SHP77 (cell line): ENCODE measurements at places on chromosomes 16 and 17.

GRCh38 chr17:41656249-41657023 is 32.1 kb upstream of the KRT17 start:
- no peak for DNase-seq

GRCh38 chr17:78291944-78292910 is 60.8 kb downstream of the TMEM235 start:
- DNase-seq = no peak

GRCh38 chr17:72258711-72259110 is 137.9 kb downstream of the SOX9 start:
- DNase-seq = no peak

GRCh38 chr17:38358586-38359513 is 7.2 kb downstream of the SOCS7 start:
- DNase-seq = no peak

GRCh38 chr17:41322903-41323895 is 7.7 kb upstream of the KRTAP17-1 start:
- DNase-seq = no peak

- no peak for DNase-seq
These were observed 214.1 kb upstream of the GOT2 start for GRCh38 chr16:58948244-58948643.

GRCh38 chr17:79566251-79566955 is 44.4 kb downstream of the RBFOX3 start:
- no peak for DNase-seq

GRCh38 chr17:17539591-17539990 is 43.4 kb upstream of the RASD1 start:
- DNase-seq = peak; percentile 43

DNA sequence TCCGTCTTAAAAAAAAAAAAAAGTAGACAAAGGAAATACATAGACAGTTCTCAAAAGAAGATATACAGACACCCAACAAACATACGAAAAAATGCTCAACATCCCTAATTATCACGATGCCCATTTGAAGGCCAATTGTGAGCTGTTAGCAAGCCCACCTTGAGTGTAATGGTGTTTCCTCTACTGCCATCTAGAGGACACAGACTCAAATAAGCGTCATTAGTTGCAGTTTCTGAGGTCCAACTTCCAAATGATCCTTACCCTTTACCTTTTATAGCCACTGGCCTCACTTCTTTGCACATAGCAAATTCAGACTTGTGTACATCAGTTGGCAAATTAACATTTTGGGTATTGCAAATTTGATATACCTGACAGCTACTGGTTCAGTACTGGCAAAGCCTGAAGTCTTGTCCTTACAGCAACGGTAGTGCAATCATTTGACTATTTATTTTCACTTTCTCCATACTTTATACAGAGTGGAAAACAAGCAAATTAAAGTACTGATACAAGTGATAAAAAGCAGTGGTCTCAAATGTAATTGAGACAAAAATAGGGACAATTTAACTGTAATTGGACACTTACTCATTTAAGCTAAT is 536.3 kb upstream of the EEF2KMT start:
- DNase-seq = peak; percentile 7

DNA sequence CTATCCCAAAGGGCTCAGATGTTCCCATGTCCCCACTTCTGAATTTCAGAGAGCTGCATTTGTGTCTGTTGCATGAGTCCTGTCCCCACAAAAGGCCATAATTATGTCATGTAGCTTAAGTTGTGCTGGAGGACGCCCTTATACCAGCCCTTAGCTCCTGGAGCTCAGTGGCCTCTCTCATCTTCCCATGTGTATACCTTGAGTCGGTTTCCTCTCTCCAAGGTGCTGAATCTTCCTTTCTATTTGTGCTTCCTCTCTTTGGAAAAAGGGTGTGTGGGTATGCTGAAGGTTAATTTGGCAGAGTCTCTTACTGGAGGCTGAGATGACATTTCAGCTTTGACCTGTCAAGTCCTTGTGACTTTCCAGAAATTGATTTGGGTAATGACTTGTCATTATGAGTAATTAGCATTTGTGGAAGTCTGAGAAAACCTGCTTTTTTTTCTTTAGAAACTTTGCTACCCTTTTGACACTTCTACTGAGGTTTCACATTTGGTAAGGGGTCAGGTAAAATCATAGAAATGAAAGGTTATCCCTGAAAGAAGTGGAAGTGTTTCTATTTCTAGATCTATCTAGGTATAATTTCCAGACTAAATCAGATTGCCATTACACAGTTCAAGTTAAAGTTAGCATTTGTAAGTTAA is 185.4 kb downstream of the ABCC12 start:
- no peak for DNase-seq

GRCh38 chr17:57943140-57943539 is 12.1 kb downstream of the CUEDC1 start:
- no peak for DNase-seq

- no peak for DNase-seq
These were observed 72.6 kb upstream of the CACNG5 start for GRCh38 chr17:66762276-66762675.

- DNase-seq = no peak
These were observed 143.8 kb upstream of the CRHR1 start for GRCh38 chr17:45640141-45640850.

GRCh38 chr16:54063279-54063773 is 223.3 kb downstream of the IRX3 start:
- no peak for DNase-seq

- DNase-seq = no peak
These were observed 33.5 kb downstream of the IRX3 start for GRCh38 chr16:54253118-54253517.

DNA sequence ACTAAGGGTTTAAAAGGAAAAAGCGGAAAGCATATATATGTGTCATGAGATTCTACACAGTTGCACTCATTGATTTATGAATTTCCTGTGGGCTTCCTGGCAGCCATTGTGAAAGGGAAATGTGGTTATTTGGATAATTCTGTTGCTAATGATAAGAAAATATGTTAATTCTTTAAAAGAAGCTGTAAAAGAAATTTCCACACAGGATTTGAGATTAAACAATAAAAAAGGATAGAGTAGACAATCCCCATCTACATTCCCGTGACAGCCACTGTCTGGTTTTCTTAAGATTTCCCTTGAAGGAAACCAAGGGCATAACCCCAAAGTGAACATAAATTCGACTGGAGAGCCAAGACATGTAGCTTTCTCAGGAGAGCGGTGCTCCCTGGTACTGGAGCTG is 397.5 kb downstream of the CPPED1 start:
- DNase-seq = no peak

DNA sequence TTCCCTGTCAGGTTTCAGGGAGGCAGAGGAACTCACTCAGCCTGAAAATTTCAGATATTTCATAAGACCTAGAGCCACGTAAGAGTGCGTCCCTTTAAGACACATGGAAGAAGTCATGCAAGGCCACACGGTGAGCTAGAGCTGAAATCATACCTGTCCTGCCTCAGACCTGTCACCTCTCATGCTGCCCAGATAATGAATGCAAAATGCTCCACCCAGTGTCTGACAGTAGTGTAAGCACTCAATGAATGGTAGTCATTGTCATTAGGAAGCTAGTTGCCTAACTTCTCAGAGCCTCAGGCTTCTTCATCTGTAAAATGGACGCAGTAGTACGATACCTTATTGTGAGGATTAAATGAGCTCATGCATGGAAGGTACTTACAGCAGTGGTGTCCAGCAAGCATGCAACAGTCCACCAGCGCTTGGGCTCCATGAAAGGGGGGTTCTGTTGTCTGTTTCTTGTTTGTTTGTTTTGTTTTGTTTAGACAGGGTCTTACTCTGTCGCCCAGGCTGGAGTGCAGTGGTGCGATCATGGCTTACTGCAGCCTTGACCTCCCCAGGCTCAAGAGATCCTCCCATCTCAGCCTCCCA is 60.7 kb downstream of the WSB1 start:
- peak; percentile 16 for DNase-seq

- no peak for DNase-seq
These were observed 1.2 kb upstream of the TMEM88 start for GRCh38 chr17:7853691-7854038.

DNA sequence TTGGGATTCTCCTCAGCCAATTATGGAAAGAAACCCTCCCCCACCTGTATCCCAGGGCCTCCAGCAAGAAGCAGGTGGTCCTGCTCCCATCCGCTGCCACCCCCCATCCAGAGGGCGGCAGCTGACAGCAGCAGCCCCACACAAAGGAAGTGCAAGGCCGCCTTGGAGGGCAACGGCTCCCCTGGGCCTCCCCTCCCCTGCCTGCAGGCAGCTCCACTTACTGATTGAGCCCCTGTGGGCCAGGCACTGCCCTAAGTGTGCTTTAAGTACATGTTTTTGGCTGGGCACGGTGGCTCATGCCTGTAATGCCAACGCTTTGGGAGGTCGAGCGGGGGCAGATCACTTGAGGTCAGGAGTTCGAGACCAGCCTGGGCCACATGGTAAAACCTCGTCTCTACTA is 257.6 kb downstream of the PARN start:
- no peak for DNase-seq

DNA sequence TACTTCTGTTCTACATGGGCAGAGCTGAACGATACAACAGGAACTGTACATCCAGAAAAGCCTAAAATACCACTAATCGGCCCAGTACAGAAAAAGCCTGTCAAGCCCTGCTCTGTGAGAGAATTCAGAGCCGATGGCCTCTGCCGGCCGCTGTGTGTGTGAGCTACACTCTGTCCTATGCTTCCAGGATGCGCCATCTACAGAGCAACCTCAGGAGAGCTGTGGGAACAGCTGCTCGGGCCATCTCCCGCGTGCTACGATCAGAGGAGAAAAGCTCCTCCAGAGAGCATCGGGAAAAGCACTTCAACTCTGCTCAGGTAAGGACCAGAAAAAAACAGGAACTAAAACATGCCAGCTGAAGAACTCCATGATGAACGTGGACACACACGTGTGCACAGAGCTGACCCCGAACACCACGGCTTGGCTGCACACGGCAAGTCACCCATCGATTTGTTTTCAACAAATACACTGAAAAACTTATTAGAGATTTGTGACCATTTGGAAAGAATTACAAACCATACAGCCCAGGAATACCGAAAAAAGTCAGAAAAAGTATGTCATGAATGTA is 115.9 kb downstream of the ANKRD11 start:
- DNase-seq = peak; percentile 77

DNA sequence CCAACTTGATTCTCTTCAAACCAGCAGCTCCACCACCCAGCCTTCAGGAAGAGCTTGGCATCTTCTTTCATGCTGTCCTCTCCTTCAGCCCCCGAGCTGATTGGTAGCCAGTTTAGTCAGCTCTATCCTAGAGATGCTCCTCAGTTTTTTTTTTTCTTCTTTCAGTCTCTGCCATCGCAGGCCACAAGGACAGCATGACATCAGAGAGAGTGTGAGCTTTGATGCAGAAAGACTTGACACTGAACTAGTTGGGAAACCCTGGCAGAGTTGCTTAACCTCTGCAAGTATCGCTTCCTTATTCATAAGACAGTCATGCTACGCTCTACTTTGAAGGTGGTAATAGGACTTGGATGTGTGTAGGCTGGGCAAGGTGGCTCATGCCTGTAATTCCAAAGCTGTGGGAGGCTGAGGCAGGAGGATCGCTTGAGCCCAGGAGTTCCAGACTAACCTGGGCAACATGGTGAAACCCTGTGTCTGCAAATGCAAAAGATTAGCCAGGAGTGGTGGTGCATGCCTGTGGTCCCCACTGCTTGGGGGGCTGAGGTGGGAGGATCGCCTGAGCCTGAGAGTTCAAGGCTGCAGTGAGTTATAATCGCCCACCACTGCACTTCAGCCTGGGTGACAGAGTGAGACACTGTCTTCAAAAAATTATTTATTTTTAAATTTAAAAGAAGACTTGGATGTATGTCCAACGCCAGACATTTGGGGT is 2.6 kb downstream of the CD300LB start:
- DNase-seq = no peak

DNA sequence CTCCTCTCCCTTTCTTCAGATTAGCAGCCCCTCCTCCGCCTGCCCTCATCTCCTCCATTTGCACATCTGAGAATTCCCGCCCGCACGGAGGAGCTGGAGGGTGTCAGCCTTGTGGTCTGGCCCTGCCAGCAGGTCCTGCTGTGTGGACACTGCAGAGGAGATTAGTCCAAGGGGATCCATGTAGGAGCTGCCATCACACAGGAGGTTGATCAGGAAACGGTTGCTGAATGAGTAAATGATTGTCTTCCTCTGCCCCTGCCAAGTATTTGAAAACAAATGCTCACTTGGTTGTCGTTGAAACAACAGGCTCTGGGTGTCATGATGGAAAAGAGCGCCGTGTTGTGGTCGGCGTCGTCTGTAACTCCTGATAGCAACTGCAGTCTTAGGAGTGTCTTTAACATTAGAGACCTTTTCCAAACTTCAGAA is 63.8 kb upstream of the CHMP6 start:
- DNase-seq = no peak

GRCh38 chr16:86665319-86665675 is 86.9 kb downstream of the FOXL1 start:
- DNase-seq = no peak

DNA sequence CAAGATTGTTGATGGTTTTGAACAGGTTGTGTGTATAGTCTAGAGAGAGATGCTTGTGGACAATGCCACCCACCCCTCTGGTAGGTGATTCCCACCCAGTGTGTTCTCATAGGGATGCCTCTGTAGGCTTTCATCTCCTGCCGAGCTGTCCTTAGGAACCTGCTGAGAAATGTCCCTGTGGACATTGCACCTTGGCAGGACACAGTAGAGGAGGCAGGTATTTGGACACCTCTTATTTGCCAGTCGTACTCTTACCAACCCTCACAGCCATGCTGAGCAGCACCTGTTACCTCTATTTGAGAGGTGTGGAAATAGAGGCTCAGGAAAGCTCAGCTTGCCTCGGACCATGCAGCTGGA is 33.2 kb downstream of the EPN2 start:
- no peak for DNase-seq

DNA sequence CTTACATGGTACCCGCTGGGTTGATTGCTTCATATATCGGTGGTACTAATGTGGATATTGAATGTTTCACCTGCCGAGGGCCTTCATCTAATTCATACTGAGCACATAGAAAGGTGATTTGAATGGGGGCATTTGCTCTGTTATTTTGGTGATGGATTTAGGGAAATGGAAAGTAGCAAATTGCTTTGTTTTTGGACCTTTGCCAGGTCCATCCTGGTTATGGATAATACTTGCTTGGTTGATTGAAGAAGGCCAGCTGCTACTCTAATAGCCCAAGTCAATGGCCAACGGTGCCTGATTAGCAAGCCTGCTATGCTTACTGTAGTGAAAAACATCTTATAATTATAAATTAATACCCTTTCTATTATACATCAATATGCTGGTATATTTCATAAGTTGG is 253.6 kb downstream of the CDH13 start:
- DNase-seq = no peak

GRCh38 chr17:51793686-51794085 is 364.8 kb downstream of the CA10 start:
- no peak for DNase-seq

DNA sequence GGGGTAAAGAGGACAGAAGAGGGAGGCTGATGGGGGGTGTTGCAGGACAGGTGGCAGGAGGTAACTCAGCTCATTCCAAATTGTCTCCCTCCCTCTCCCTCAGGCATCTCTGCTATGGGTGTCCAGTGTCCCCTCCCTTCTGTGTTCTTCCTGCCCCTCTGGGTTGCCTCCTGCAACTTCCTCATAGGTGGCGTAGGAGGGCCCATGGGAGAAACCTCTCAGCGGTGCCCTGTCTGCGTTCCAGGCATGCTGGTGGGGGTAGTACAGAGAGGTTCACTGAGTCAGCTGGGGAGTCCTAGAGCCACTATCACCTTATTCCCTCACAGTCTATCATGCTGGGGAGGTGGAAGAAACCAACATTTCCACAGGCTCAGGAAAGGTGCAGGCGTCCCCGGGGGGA is 14.7 kb upstream of the ODF4 start:
- no peak for DNase-seq
